NCI-H446 treated with DMSO at 0.1 percent for 48 hours (cell line): ENCODE measurements at places on chromosomes 13 and 19.

- no peak for DNase-seq
Measured at GRCh38 chr19:46369817-46370216, 22.9 kb downstream of the PPP5C start.

DNA sequence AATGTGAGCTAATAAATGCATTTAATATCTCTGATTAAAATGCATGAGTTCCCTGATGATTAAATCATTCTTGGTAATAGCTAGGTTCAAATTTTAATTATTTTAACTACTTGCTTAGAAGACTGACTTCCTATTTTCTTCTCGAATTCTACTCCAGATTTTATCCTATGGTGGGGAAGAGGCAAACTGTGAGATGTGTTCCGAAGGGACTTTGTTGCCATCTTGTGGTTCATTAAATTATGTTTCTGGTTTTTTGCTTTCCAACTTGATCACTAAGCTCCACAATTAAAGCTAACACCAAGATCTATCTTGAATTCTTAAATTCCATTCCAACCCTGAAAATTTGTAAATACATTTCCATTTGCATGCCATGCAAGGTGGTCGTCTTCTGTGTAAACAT, 538.4 kb upstream of the PCDH20 start:
- no peak for DNase-seq

- no peak for DNase-seq
Measured at GRCh38 chr19:28437390-28438346, 775.3 kb downstream of the UQCRFS1 start.

GRCh38 chr13:44932850-44933251, 56.4 kb downstream of the NUFIP1 start:
- DNase-seq: no peak

DNA sequence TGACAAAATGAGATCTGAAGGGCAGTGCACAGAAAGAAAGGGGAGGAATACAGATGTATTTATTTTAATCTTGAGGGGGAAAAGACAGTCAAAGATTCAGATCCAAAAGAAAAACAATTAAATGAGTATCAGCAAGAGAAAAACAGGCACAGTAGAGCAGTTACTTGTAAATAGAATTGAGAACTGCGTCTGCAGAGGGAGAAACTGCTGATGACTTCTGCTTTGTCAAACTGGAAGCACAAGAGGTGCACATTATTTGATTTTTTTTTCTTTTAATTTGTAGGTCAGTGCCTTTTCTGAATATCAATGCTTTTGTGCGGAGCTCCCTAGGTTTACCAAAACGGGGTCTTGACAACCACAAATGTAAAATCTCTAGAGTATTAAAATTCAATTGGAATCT, 37.3 kb downstream of the EFNB2 start:
- no peak for DNase-seq
